ENCODE measurements at places on chromosomes 1 and 21. TPM values are rescaled to one million over a fixed set of nuclear protein-coding genes. Genes with fewer than 3 reads are reported as not detected.

Gene SLC45A3
- total RNA-seq = 1.8 TPM

Gene MIA3
- 87.0 TPM for total RNA-seq

Gene OR2L3
- not detected for total RNA-seq

Gene DIO1
- not detected for total RNA-seq

Gene TNFRSF1B
- 152 TPM for total RNA-seq

Gene IGSF21
- not detected for total RNA-seq

Gene KCNN3
- 0.05 TPM for total RNA-seq

Gene GBP5
- 219 TPM for total RNA-seq

Gene MYOG
- total RNA-seq = not detected

Gene HPDL
- not detected for total RNA-seq

Gene GNG4
- total RNA-seq = not detected

Gene SLC22A15
- 9.2 TPM for total RNA-seq

Gene FAM163A
- not detected for total RNA-seq

DNA sequence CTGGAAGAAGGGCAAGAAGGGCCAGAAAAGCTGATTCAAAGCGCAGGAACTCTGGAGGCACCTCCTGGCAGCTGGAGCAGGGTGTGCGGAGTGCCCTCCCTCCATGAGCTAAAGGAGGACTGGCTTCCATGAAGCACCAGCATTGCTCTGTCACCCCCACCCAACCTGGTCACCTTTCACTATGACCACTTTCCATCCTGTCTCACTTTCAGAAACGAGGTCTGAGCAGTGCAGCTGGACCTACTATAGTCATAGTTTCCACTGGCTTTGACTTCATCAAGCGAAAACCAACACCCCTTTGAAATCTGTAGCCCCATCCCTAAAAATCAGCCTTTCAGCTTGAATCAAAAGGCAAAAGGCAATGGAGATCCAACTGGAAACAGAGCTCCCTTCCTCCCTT, 84.8 kb upstream of the CACNA1E start:
- no peak for DNase-seq
- no peaks in the 10 kb centered on the region for H3K36me3 ChIP-seq
- H3K4me1 ChIP-seq = no peaks in the 10 kb centered on the region
- H3K27me3 ChIP-seq = no peaks in the 10 kb centered on the region

GRCh38 chr1:119384591-119384990, 16.0 kb downstream of the HAO2 start:
- H3K4me3 ChIP-seq = no peak overlapping the region
- H3K36me3 ChIP-seq = no peaks in the 10 kb centered on the region
- no peaks in the 10 kb centered on the region for H3K4me1 ChIP-seq

- peaks cover 21% of the 10 kb centered on the region for H3K4me1 ChIP-seq
- H3K27ac ChIP-seq = peak overlapping the region; percentile 26
- H3K4me3 ChIP-seq = no peak overlapping the region
- no peaks in the 10 kb centered on the region for H3K27me3 ChIP-seq
- DNase-seq = no peak
- no peaks in the 10 kb centered on the region for H3K36me3 ChIP-seq
These were observed 32.6 kb upstream of the SPOCD1 start for GRCh38 chr1:31848381-31848897.

GRCh38 chr1:43932786-43933385, 715 bp upstream of the ARTN start:
- no peaks in the 10 kb centered on the region for H3K36me3 ChIP-seq
- H3K27ac ChIP-seq = no peak overlapping the region
- peaks cover 31% of the 10 kb centered on the region for H3K27me3 ChIP-seq
- no peak for DNase-seq

GRCh38 chr1:203340112-203340790, 10.7 kb downstream of the FMOD start:
- peaks cover 6% of the 10 kb centered on the region for H3K4me1 ChIP-seq
- no peaks in the 10 kb centered on the region for H3K36me3 ChIP-seq
- no peak overlapping the region for H3K27ac ChIP-seq
- peak; percentile 84 for DNase-seq
- no peak overlapping the region for H3K4me3 ChIP-seq

DNA sequence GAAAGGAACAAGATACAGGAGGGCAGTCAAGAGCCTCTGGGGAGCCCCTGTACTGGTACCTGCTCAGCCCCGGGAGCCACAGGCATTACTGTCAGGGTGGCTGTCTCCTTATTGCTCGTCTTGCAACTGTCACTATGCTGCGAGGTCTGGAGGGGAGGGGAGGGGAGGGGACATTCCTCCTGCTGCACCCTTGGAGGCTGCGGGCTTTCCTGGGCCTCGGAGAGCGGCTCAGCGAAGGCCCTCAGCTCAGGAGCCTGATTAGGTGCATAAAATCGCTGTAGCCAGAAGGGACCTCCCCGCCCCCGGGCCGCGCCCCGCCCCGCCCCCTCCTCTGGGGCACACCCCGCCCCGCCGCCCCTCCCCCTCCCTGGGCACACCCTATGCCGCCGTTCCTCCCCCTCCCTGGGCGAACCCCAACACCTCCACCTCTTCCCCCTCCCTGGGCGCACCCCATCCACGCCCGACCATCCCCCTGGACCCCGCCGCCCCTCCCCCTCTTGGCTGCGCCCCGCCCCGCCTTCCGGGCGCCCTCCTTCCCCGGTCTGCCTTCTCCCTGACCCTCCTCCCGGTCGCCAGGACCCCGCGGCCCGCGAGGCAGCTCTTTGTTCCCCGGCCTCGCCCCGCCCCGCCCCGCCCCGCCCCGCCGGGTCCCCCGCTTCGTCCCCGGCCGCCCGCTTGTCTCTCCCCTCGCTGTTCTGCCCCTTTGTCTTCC, 35.5 kb downstream of the CACHD1 start:
- no peak overlapping the region for H3K4me3 ChIP-seq
- H3K27me3 ChIP-seq = peaks cover 7% of the 10 kb centered on the region
- no peak overlapping the region for H3K27ac ChIP-seq
- H3K4me1 ChIP-seq = peaks cover 4% of the 10 kb centered on the region

GRCh38 chr1:43011020-43011419, 52.4 kb upstream of the SLC2A1 start:
- no peaks in the 10 kb centered on the region for H3K27me3 ChIP-seq
- H3K36me3 ChIP-seq = no peaks in the 10 kb centered on the region
- no peak overlapping the region for H3K4me3 ChIP-seq
- H3K4me1 ChIP-seq = no peaks in the 10 kb centered on the region

- H3K27ac ChIP-seq = peak overlapping the region; percentile 1
- H3K4me3 ChIP-seq = no peak overlapping the region
- DNase-seq = no peak
- H3K4me1 ChIP-seq = peaks cover 48% of the 10 kb centered on the region
- no peaks in the 10 kb centered on the region for H3K27me3 ChIP-seq
- H3K36me3 ChIP-seq = no peaks in the 10 kb centered on the region
These were observed 26.6 kb downstream of the SMAP2 start for GRCh38 chr1:40399984-40400704.

DNA sequence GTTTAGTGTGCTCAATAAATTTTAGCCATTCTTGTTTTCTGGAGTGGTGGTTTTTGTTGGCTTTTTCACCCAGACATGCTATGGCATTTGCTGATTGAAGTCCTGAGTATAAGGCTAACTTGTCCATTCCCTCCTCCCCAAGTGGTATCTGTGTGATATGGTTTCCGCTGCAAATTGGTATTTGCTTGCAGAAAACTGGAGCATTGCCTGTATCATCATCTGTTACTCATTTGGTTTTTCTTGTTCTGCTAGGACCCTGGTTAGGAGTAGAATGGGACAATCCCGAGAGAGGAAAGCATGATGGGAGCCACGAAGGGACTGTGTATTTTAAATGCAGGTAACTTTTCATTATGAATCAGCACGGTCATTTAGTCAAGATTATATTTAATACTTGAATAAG, 34.0 kb downstream of the TBCE start:
- no peak overlapping the region for H3K4me3 ChIP-seq
- H3K36me3 ChIP-seq = peaks cover 3% of the 10 kb centered on the region
- no peak for DNase-seq
- H3K4me1 ChIP-seq = no peaks in the 10 kb centered on the region
- H3K27ac ChIP-seq = no peak overlapping the region

All from natural killer cell (primary cell).